ENCODE measurements at places on chromosomes 3 and 15. TPM values are rescaled to one million over a fixed set of nuclear protein-coding genes. Genes with fewer than 3 reads are reported as not detected.

GMPPB gene
- polyA plus RNA-seq = 25.1 TPM

ITGA11 gene
- polyA plus RNA-seq = 0.52 TPM

DNASE1L3 gene
- polyA plus RNA-seq = not detected

RHCG gene
- polyA plus RNA-seq = not detected

KCNAB1 gene
- 108 TPM for polyA plus RNA-seq

DPPA2 gene
- not detected for polyA plus RNA-seq

UNC13C gene
- not detected for polyA plus RNA-seq

GPR156 gene
- polyA plus RNA-seq = 0.31 TPM

CCDC39 gene
- not detected for polyA plus RNA-seq

WDR93 gene
- polyA plus RNA-seq = 0.57 TPM

RHOV gene
- 0.49 TPM for polyA plus RNA-seq

CAPN7 gene
- polyA plus RNA-seq = 7.3 TPM

KNG1 gene
- polyA plus RNA-seq = not detected

EHD4 gene
- 17.5 TPM for polyA plus RNA-seq

WDR72 gene
- 0.02 TPM for polyA plus RNA-seq

DUOXA2 gene
- polyA plus RNA-seq = not detected

SCAANT1 gene
- not detected for polyA plus RNA-seq

LRRC31 gene
- not detected for polyA plus RNA-seq

BOC gene
- polyA plus RNA-seq = 6.6 TPM

CFAP100 gene
- not detected for polyA plus RNA-seq

PTX3 gene
- polyA plus RNA-seq = 208 TPM

SNRPA1 gene
- polyA plus RNA-seq = 59.9 TPM

FRMD5 gene
- 24.8 TPM for polyA plus RNA-seq

SENP8 gene
- 1.4 TPM for polyA plus RNA-seq

VEPH1 gene
- 11.3 TPM for polyA plus RNA-seq

MEX3B gene
- polyA plus RNA-seq = 6.2 TPM

FSIP1 gene
- polyA plus RNA-seq = 0.43 TPM

MCCC1 gene
- polyA plus RNA-seq = 15.4 TPM

Data from SK-N-SH (cell line).